ENCODE measurements at places on chromosomes 3 and 15.

- DNase-seq, result no peak
Observed at GRCh38 chr15:41967506-41968206, 4.7 kb downstream of the EHD4 start.

- no peak for DNase-seq
Observed at GRCh38 chr3:66038384-66038725, 363 bp downstream of the MAGI1 start.

GRCh38 chr3:159059395-159059794 is 257.5 kb downstream of the MFSD1 start:
- no peak for DNase-seq

DNA sequence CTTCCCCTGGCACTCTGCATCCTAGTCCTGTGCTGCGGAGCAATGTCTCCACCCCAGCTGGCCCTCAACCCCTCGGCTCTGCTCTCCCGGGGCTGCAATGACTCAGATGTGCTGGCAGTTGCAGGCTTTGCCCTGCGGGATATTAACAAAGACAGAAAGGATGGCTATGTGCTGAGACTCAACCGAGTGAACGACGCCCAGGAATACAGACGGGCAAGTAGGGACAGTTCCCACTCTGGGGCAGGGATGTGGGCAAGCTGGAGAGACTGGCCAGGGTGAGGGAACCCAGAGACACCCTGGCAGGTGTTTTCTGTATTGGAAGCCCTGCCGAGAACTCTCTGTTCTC is 247 bp downstream of the FETUB start:
- DNase-seq, result no peak

DNA sequence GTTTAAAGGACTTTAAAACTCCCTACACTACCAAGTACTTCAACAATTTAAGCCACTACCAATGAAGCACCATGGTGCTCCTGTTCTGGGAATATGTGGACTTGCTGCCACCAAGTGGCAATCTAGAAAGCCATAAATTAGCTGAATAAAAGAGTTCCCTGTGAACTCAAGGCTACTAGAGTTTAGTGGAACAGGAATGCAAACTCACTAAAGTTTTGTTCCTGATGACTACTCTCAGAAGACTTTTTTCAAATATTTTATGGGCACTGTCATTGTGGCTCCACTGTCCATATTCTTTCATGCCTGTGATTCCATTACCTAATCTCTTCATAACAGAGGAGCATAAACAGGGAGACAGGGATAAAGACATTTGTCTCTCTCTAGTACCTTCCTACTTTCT is 63.9 kb downstream of the TMCC1 start:
- DNase-seq, result no peak

DNA sequence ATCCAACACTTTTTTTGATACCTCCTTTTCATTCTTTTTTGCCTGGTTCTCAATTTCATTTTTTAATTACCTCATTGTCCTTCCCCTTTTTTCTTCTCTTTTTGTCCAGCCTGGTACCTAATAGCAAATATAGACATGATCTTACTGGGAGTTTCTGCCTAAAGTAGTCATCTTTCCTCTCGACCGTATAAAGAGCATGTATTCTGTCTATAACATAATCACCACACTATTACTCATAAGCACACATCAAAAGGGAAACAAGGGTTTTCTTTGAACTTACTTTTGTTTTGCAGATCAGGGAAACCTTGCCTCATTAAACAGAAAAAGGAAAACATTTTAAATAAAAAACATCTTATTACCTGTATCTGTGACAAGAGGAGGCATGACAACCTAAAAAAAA is 33.0 kb downstream of the FAM98B start:
- DNase-seq, result no peak

- DNase-seq, result peak; percentile 39
Observed at GRCh38 chr15:90851114-90851513, 17.3 kb upstream of the FURIN start.

- DNase-seq, result no peak
Observed at GRCh38 chr15:67850336-67850735, 10.5 kb upstream of the RNU6-1 start.

- DNase-seq, result no peak
Observed at GRCh38 chr15:64006642-64007041, 39.6 kb downstream of the DAPK2 start.

DNA sequence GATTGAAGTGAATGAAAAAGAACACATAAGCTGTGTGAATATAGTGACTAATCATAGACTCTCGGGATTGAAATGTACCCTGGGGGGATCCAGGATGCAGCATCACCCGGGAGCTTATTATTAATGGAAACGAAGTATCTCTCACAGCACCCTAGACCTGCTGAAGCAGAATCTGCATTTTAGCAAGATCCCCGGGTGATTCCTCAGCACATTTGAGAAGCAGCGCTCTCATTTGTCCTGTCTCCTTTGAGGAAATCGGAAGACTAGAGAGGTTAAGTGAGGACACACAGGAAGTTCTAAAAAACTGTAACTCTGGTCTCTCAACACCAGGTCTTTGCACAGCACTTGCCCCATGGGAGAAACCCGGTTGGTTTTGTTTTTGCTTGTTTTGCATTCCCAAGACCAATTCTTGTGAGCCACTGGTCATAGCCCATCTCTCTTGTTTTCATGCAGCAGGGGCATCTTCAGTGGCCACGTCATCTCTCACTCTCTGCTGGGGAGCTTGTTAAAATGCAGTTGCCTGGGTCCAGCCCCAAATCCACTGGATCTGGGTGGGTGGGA is 30.2 kb downstream of the ZNF710 start:
- no peak for DNase-seq

DNA sequence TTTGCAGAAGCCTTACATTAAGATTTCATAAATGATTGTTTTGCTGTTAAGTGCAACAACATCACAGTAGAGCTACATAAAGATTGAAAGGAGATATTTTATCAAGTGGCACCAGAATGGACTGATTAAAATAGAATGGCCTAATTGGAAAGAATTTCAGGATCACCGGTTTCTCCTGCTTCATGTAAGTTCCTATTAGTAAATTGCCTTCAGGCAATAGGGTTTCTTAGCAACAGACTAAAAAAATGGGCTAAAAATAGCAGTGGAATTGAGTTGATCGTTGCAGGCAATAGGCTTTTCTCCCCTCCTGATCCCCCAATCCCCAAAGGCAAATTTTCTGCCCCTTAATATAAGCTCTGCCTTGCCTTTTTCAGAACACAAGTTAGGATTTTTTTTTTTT is 917 bp downstream of the LNP1 start:
- no peak for DNase-seq

GRCh38 chr15:32682569-32682968 is 35.2 kb upstream of the GREM1 start:
- DNase-seq, result no peak

GRCh38 chr3:112818289-112818688 is 28.4 kb downstream of the CD200R1L start:
- DNase-seq, result no peak

GRCh38 chr3:168889666-168890065 is 773.8 kb downstream of the MECOM start:
- no peak for DNase-seq

- no peak for DNase-seq
Observed at GRCh38 chr3:97736928-97737327, 27.6 kb upstream of the ARL6 start.

GRCh38 chr3:27570421-27571106 is 86.4 kb upstream of the SLC4A7 start:
- DNase-seq, result no peak
